Naive B cell (primary cell): ENCODE measurements at places on chromosomes 1 and 21. TPM values are rescaled to one million over a fixed set of nuclear protein-coding genes. Genes with fewer than 3 reads are reported as not detected.

GRCh38 chr1:200968469-200969410, 54.8 kb downstream of the KIF21B start:
- no peak for DNase-seq

DNA sequence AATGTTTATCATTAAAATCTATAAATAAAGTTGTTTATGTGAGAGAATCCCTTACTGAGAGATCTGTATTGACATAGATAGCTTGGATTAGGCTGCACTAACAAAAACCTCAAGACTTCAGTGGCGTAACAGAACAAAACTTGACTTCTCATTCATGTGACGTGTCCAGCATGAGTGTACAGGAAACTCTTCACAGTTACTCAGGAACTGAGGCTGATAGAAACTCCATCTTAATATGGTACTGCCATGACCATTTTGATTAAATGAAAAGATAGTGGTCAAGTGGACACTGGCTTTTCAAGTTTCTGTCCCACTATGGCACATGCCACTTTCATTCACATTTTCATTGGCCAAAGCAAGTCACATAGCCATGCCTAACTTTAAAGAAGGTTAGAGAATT, 3.7 kb downstream of the ST3GAL3 start:
- no peak for DNase-seq

- DNase-seq, result no peak
Measured at GRCh38 chr1:30104551-30104950, 618.8 kb downstream of the MATN1 start.

DNA sequence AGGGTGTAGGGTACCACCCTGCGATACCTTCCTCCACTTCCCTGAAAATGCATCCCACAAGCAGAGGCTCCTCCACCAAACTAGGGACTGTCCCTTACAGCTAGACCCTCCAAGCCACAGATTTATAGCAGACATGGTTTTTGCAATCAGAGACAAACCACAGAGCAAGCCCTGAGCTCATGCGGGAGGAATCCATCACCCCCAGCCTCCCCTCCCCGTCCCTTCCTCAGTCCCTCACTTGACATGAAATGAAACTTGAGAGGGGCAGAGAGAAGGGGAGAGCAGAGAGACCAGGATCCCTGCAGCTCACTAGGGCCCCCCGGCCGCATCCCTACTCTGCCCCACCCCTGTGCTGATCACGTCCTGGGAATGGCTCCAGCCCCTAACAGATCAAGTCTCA, 94.9 kb downstream of the MRPL37 start:
- no peak for DNase-seq

GRCh38 chr1:41894101-41894807, 24.5 kb downstream of the HIVEP3 start:
- no peak for DNase-seq

- no peak for DNase-seq
Measured at GRCh38 chr1:83994111-83994510, 4.8 kb downstream of the TTLL7 start.

- DNase-seq, result no peak
Measured at GRCh38 chr1:17011092-17011438, 663 bp downstream of the ATP13A2 start.

GRCh38 chr1:32716312-32717148, 14.0 kb upstream of the SYNC start:
- peak; percentile 7 for DNase-seq

GRCh38 chr1:213107613-213108012, 56.6 kb downstream of the RPS6KC1 start:
- no peak for DNase-seq

- DNase-seq, result no peak
Measured at GRCh38 chr1:205319081-205320018, 2.2 kb downstream of the NUAK2 start.

DNA sequence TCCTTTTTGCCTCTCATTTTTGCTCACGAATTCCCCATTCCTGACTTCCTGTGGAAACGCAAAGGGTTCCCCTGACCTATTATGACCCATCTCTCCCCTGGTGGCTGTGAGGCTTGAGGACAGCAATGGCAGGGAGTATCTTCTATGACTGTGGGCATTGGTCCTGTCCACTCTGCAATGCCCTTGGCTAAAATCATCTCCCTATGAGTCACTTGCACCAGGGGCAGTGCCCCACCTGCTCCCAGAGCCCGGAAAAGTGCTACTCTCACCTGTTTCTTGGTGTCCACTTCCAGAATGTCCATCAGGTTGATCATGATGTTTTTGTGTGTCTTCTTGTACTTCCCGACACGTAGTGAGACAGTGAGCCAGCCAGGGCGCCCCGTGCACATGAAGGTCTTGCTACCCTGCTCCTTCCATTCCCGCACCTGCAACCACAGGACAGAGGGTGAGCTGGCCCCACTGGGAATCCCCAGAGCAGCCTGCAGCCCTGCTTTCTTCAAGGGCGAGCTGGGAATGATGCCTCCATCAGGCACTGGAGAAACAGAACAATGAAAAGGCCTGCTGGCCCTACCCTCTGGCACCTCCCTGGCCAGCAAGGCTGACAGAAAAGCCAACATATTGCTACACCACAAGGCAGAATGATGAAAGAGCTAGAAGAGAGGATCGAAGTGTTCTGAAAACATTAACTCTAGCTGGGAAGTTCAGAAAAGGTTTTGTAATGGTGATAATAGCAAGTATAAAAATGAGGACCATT, 3.5 kb downstream of the DHCR24 start:
- no peak for DNase-seq

DNA sequence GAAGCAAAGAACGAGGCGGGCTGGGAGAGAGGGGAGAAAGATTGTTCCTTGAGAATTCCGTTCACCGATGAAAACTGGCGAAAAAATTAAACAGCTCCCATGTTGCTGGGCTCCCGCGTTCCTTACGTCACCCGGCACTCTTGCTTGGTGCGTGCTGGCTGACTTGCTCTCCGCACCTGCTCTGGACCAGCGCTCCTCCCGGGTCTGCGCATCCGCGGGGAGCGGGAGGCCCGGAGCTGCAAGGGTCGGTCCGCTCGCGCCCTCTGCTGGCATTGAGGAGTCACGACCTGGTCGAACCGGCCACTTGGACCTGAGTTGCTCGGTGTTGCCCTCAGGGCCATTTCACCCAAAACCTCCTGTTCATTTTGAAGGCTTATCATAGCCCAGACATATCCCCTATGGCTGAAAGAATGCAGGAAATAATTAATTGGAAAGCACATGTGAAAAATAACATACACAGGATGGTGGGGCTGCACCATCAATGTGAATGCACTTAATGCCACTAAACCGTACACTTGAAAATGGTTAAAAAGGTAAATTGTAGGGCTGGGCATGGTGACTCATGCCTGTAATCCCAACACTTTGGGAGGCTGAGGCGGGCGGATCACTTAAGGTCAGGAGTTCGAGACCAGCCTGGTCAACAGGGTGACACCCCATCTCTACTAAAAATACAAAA, 98.9 kb upstream of the BACE2 start:
- DNase-seq, result peak; percentile 19

- no peak for DNase-seq
Measured at GRCh38 chr1:176932114-176933104, 232.1 kb downstream of the ASTN1 start.

GRCh38 chr21:42456457-42456856, 39.6 kb downstream of the RSPH1 start:
- DNase-seq, result no peak

- no peak for DNase-seq
Measured at GRCh38 chr1:203407296-203407695, 56.4 kb upstream of the FMOD start.

- no peak for DNase-seq
Measured at GRCh38 chr1:112997781-112998180, 41.8 kb upstream of the SLC16A1 start.

- DNase-seq, result no peak
Measured at GRCh38 chr1:24713736-24714135, 31.5 kb upstream of the CLIC4 start.

DNA sequence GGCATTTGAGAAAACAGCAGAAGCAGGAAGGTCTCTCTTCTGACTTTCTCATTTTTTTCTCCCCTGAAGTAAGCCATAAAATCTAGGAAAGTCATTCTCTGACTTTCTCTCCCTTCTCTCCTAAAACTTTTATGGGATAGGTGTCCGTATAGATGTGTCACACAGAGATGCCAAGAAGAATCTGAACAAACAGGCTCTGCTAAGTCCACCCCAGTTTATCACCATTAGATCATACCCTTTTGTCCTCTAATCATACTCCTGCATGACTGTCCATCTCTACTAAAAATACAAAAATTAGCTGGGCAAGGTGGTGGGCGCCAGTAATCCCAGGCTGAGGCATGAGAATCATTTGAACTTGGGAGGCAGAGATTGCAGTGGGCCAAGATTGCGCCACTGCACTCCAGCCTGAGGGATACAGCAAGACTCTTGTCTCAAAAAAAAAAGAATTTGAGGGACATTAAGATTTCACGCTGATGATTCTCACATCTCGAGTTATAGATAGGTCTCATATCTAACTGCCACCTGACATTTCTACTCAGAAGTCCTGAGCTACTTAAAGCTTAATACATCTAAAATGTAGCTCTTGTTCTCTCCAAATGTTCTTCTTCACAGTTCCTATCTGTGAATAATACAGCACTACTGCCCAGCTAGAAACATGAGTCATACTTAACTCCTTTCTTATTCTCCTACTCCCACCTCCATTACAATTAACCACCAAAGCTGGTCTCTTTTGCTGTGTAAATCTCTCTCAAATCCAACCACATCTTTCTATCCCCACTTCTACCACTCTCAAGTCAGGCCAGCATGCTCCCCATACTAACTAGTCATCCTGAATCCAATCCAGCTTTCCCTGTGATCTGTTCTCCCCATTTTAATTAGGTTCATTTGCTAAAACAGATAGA, 47.7 kb downstream of the ZNF644 start:
- DNase-seq, result no peak

NECTIN4 gene
- not detected for polyA plus RNA-seq

TDRKH gene
- 7.2 TPM for polyA plus RNA-seq

C1orf56 gene
- 1.3 TPM for polyA plus RNA-seq

FAF1 gene
- 66.5 TPM for polyA plus RNA-seq

FGR gene
- 106 TPM for polyA plus RNA-seq

RNPC3 gene
- 23.1 TPM for polyA plus RNA-seq

CXADR gene
- not detected for polyA plus RNA-seq
